Dermis microvascular lymphatic vessel endothelial cell (primary cell): ENCODE measurements at places on chromosomes 13 and 19. TPM values are rescaled to one million over a fixed set of nuclear protein-coding genes. Genes with fewer than 3 reads are reported as not detected.

DNA sequence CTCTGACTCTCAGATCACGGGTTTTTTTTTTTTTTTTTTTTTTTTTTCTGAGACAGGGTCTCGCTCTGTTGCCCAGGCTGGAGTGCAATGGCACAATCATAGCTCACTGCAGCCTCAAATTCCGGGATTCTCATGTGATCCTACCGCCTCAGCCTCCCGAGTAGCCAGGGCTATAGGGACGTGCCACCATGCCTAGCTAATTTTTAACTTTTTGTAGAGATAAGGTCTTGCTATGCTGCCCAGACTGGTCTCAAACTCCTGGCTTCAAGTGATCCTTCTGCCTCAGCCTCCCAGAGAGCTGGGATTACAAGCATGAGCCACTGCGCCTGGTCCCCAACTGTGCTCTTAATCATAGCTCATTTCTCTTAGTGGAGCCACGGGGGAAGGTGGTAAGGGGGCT lies 4.6 kb upstream of the GRAMD1A start:
- no peak for DNase-seq

GRCh38 chr13:60001889-60002288 lies 161.8 kb downstream of the DIAPH3 start:
- DNase-seq: no peak

GRCh38 chr13:75072891-75073290 lies 409.1 kb downstream of the TBC1D4 start:
- DNase-seq: no peak

Gene CGB1
- not detected in 2 replicates for total RNA-seq

Gene GNG8
- total RNA-seq: not detected in 2 replicates

Gene TMEM161A
- 11.3 and 20.5 TPM in 2 replicates for total RNA-seq

Gene FSD1
- 6.3 and 7.4 TPM in 2 replicates for total RNA-seq

Gene CCL25
- not detected in 2 replicates for total RNA-seq
